OCI-M1 (cell line): ENCODE measurements at places on chromosomes 6 and 20.

GRCh38 chr20:63154395-63154794 lies 61.5 kb downstream of the YTHDF1 start:
- no peak for DNase-seq

GRCh38 chr6:117924690-117925089 lies 17.6 kb downstream of the SLC35F1 start:
- DNase-seq: no peak

DNA sequence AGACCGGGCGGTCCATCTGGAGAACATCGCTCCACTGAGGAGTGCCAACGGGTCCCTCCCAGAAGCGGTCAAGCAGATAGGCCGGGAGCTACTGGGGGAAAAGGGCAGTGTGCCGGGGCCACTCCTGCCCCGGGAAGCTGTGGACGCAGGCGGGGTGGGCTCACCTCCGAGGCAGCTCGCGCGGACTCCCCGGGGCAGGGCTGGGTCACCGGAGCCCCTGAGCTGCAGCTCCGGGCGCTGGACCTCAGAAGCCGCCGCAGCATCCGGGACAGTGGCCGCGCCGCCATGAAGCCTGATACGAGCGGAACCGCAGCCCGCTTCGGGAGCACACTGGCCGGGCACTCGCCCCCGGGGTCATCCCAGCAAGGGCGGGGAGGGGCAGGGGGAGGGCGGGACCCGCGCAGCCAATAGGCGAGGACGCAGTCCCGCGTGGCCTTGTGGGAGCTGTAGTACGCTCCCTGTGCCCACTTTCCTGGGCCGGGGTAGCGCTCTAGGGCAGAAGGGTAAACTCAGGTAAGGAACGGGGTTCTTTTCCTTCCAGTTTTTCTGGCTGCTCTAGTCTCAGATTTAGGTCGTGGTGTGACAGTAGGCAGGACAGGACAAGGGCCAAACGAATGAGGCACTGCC lies at the start of gene MOCS1:
Gene MOCS1, minus strand, starts transcription at position 332 of the 627 bp plus-strand sequence. Its CDS starts 45 bp downstream, at position 287.
- DNase-seq: no peak

- no peak for DNase-seq
Observed at GRCh38 chr6:122153557-122153956, 245.9 kb upstream of the HSF2 start.

- no peak for DNase-seq
Observed at GRCh38 chr6:165880686-165881085, 217.6 kb upstream of the PDE10A start.

DNA sequence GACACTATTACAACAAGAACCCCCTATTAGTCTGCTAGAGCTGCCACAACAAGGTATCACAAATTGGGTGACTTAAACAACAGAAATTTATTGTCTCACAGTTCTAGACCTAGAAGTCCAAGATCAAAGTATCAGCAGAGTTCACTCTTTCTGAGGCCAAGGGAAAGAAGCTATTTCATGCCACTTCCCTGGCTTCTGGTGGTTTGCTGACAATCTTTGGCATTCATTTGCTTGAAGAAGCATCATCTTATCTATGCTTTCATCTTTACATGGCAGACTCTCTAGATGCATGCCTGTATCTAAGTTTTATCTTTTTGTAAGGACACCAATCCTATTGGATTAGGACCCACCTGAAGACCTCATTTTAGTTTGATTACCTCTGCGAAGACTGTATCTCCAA lies 296.8 kb upstream of the MARCKS start:
- DNase-seq: no peak

DNA sequence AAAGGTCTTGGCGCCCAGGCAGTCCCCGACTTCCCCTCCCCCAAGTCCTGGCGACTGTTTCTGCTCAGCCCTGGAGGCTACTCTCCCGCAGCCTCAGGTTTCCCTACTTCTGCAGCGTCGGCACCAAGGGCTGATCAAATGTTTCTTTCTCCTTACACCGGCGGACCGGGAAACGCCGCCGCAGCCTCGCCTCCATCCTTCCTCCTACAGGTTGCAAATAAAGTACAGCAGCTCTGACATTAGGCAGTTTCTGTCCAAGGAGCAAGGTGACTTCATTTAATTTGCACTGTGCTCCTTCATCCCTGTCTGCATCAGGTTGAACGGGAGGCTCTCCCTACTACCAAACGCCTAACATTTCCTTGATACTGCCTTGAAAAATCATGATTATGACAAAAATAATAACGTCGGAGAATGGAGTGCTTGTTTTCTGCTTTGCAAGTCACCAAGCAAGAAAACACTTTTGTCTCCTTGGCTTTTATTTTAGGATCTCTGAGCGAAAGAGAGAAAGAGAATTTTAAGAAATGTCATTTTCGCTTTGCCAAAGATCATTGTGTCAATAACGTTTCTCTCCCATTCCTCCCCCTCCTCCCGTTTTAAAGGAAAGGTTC lies 1.0 kb downstream of the CLIC5 start:
- peak; percentile 39 for DNase-seq

- DNase-seq: no peak
Observed at GRCh38 chr6:148470606-148471465, 128.2 kb downstream of the SASH1 start.

DNA sequence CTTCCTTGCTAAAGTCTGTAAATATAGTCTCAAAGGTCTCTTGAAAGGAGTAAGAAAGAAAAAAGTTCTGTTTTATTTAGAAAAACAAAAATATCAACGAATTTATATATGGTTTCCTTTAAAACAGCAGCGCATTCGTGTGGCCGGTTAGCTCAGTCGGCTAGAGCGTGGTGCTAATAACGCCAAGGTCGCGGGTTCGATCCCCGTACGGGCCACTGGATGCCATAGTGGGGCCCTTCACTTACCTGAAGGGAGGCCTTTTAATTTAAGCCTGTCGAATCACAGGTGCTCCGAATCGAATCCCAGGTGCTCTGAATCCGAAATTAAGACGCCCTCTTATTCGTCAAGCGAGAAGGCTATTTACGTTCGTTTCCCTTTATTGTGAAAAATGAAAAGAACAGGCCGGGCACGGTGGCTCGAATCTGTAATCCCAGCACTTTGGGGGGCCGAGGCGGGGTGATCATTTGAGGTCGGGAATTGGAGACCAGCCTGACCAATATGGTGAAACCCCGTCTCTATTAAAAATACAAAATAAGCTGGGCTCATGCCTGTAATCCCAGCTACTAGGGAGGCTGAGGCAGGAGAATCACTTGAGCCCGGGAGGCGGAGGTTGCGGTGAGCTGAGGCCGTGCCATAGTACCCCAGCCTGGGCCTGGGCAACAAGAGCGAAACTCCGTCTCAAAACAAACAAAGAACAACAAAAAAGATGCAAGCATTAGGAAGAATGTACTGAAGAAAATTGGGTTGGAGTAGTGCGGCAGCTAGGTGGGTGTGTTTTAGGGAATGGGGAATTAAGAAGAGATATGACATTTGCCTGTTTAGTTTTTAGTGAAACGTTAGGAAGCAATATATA lies 195.8 kb upstream of the ZNF184 start:
- DNase-seq: peak; percentile 96

DNA sequence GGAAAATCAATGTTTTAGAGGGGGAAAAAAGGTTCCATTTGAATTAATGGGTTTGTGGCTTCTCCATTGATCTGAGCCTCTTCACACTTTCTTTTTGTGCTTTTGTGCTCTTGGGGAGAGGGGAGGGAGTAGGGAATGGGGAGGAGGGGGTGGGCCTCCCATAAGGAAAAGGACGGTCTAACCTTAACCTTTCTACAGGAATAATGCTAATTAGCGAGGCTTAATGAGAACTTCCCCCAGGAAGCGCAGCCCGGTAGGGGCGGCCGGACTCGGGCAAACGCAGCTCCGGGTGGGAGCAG lies 103.0 kb downstream of the NOL4L start:
- DNase-seq: no peak

DNA sequence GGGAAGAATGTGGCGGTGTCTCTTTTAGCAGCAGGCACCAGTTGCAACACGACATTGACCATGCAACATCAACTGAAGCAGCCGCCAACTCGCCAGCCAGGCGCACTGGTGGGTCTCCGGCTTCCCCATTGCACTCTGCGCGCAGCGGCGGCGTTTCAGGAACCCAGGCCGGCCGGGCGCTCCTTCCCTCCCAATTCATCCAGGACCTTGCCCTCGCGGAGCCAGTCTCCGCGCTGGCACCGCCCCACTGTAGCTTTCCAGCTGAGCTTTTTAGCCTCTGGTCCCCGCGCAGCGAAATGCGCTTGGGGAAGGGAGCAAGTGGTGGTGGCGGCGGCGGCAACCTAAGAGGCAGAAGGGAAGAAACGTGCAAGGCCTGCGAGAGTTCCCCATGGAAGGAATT lies 297.9 kb upstream of the RIMS1 start:
- no peak for DNase-seq

DNA sequence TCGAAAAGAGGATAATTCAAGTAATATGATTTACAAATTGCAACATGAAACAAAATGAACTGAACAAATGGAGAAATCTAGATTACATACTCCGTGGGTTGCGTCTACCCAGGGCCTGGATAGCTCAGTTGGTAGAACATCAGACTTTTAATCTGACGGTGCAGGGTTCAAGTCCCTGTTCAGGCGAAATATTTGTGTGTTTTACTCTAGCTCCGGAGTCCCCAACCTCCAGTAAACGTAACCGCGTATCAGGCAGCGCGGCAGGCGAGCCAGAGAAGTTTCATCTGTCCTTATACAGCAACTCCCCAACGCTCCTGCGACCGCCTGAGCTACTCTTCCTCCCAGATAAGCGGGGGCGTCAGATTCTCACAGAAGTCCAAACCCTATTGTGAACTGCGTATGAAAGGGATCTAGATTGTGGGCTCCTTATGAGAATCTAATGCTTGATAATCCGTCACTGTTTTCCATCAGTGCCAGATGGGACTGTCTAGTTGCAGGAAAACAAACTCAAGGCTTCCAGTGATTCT lies 176.1 kb downstream of the TRIM27 start:
- peak; percentile 98 for DNase-seq
